Brain (organoid and tissue), 16 donors: ENCODE measurements at places on chromosomes 2 and 18. TPM values are rescaled to one million over a fixed set of nuclear protein-coding genes. Genes with fewer than 3 reads are reported as not detected.
A peak's percentile ranks its signal among the peaks of the same experiment; 100 is the strongest.

PPM1B gene
- polyA plus RNA-seq, result 24.2 TPM

SP140 gene
- not detected for polyA plus RNA-seq

COBLL1 gene
- polyA plus RNA-seq, result 4.3 TPM

PPP1R1C gene
- 7.2 TPM for polyA plus RNA-seq

AGXT gene
- polyA plus RNA-seq, result 1.1 TPM

REG1B gene
- polyA plus RNA-seq, result not detected

FANCL gene
- 11.3 TPM for polyA plus RNA-seq

FOXD4L1 gene
- polyA plus RNA-seq, result not detected

C2orf72 gene
- polyA plus RNA-seq, result 14.1 TPM

MTCL1 gene
- 26.5 TPM for polyA plus RNA-seq

APOB gene
- 0.07 TPM for polyA plus RNA-seq

- DNase-seq, result no peak
These were observed 151.7 kb upstream of the NOSTRIN start for GRCh38 chr2:168650781-168651180.

GRCh38 chr2:37790019-37790418, 118.6 kb upstream of the CDC42EP3 start:
- no peak for DNase-seq

- peak; percentile 48 for DNase-seq
These were observed 142.3 kb upstream of the TANK start for GRCh38 chr2:161017780-161018470.

GRCh38 chr2:216107320-216107719, 1.8 kb upstream of the XRCC5 start:
- no peak for DNase-seq

DNA sequence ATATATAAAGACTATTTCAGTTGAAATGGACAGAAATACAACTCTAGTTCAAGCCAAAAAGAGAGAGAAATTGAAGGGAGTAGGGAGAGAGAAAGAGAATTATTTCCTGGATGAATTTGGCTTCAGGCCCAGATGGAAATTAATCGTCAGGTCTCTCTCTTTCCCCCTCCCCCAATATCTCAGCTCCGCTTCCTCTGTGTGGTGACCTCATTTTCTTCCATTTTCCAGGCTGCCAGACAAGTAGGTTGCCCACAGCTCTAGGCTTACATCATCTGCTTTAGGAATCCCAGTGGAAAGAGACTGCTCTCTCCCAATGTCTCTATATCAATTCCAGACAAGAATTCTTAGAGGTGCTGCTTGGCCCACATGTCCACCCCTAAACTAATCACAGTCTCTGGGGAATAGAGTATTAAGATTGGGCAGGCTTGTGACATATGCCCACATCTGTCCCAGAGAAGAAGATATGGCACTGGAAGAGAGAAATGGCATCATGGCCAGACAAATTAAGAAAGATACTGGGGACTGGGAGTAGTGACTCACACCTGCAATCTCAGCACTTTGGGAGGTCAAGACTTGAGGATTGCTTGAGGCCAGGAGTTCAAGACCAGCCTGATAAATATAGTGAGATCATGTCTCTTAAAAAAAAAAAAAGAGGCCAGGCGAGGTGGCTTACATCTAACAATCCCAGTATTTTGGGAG, 37.2 kb upstream of the CFAP36 start:
- peak; percentile 91 for DNase-seq

DNA sequence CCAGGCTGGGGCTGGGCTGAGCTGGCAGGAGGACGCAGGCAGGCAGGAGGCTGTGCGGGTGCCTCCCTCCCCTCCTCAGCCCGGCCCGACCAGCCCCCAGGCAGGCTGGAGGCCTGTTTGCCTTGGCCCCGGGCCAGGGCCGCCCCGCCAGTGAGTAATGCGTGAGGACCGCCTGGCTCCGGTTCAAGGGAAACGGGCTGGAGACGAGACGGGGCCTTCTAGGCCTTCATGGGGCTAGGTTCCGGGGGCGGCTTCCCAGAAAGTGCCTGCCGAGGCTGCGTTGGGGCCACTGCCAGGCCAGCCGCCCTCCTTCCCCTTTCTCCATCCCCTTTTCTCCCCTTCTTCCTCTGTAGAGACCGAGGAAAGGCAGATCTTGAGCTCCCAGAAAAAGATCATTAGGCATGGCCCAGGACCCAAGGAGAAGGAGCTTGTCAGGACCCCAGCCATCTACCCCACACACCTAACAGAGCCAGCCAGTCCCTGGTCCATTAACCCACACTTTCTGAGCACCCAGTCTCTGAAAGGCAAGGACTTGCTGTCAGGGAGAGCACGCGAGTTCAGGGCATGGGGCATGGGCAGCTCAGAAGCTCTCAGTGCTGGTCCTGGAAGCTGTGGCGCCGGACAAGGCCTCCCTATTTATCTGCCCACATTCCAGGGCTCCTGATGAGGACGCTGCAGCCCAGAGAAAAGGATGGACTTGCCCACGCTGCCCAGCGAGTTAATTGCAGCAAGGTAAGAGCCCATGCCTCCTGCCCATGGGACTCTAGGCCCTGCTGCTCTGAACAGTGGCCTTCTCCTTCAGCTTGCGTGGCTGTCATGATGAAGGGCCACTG, 48.5 kb downstream of the SMAD7 start:
- DNase-seq, result peak; percentile 70

DNA sequence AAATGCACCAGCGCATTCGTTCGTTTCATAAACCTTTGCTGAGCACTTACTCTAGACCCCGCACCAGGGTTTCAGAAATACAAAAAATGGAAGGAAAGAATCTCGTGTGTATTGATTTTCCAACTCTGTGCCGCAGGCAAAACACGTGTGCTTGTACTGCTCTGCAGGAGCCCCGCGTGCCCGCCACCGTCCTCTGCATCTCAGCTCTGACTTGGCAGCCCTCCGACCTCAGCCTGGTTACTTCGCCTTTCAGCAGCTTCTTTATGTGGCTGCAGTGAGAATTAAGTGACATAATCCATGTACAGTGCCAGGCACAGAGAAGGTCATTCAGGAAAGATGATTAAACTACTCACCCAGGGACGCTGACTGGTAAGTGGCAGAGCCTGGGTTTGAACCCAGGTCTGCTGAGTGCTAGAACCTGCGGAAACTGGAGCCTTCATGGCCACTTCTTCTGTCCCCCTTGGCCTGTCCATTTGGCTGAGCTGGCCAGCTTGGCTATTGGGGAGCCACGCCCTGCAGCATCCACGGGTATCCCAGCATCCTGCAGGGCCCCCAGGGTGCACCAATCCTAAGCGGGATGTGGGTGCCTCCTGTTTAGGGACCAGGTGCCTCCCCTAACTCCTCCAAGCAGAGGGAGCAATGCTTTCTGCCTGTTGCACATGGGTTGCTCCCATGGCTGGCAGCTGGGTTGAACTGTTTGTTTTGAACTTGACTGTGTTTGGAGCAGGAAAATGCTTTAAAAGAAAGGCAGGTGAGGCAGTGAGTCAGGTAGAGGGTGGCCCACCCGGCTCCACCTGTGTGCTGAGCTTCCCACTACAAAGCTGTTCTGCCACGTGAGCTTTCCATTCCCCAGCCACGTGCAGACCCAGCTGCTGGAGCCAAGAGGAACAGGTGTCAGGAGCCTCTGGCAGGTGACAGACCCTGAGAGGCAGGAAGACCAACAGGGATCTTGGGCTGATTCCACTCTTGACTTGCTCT, 34.3 kb downstream of the INHBB start:
- DNase-seq, result peak; percentile 35

- DNase-seq, result no peak
These were observed 328.5 kb downstream of the FIGN start for GRCh38 chr2:163407296-163407695.

DNA sequence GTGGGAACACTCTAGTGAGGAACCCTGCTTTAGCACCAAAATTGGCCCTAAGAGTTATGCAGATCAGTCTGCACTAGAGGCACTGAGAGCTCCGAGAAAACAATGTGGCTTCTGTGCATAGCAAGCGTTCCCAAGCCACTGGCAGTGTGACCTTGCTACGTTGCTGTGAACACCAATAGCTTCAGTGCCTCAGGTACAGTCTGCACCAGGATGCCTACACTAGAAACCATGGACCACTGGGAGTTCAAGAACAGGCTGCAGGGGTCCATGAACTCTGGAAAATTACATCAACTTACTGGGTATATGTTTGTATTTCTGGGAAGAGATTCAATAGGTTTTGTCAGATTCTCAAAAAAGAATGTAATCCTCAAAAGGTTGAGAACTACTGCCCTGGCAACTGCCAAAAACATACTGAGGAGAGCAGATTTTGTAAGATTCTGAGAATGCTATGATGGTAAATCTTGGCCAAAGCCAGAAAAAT, 18.3 kb upstream of the SP3 start:
- no peak for DNase-seq

DNA sequence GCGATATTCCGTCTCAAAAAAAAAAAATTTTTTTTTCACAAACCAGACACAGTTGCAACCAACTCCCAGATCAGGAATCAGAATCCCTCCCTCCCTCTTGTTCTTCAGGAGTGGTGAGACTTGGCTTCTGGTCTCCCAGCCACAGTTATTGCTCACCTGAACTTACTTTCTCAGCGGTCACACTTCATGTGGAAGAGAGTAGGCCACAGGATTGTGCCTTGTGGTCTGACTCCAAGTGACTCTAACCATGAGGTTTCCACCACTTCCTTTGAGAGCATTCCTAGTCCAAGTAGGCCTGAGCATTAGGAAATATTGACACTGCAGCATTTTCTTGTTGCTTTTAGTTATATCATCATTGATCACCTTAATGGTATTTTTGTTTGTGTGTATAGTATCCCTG, 12.1 kb downstream of the FMNL2 start:
- no peak for DNase-seq

GRCh38 chr2:11257078-11257477, 87.4 kb downstream of the ROCK2 start:
- no peak for DNase-seq

DNA sequence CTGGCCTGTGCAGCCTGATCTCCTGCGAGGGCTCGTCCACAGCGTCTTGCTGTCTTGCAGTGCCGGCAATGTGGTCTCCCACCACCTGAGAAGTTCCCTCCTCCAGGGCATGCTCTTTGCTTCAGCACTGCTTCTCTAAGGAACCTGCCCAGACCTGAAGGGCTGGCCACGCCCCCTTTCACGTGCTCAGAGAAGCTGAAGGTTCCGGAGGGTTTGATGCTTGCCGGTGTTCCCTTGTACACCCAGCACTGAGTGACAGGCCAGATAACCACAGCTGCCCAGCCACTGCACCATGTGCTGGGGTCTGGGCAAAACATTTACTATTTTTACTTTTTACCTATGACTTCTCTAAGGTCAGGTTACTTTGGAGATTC, 1.7 kb upstream of the POLR2D start:
- DNase-seq, result no peak

- no peak for DNase-seq
These were observed 39.6 kb downstream of the ID2 start for GRCh38 chr2:8721410-8721809.

GRCh38 chr2:220930271-220931076, 641.6 kb downstream of the EPHA4 start:
- DNase-seq, result no peak

DNA sequence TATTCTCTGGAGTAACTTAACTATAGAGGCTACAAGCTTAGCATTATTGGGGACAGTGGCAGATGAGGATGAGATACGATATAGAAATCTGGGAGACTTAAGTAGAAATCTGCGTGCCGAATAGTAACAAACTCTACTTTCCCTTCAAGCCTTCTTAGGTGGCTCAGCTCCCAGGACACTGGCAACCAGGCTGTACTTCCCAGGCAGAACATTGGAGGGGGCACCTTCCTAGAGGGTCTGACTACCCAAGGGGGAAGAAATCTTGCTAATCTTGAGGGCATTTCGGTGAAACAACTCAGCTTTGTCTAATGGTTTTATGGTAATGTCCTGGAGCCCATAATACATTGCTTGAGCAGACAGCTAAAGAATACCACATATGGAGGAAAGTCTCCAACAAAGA, 126.2 kb upstream of the DTNA start:
- no peak for DNase-seq

DNA sequence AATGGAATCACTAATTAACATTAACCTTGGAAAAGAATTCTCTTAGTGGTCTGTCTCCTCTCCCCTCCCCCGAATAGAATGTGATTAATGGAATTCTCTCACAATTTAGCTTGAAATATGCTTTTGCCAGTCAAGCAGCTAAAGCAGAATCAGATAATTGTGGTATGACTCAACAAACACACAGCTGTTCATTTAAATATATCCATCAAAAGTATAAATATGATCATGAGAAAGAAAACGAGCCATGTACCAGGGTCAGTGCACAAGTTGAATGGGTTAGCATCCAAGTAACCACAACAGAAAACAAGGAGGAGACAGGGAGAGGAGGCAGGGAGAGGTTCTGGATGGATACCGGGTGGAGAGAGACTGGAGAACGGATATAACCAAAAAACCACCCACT, 66.9 kb downstream of the ACVR1 start:
- DNase-seq, result no peak

GRCh38 chr18:48152549-48152948, 222.1 kb upstream of the SMAD2 start:
- DNase-seq, result no peak

GRCh38 chr2:116585669-116586327, 1228.7 kb upstream of the DDX18 start:
- DNase-seq, result peak; percentile 28

DNA sequence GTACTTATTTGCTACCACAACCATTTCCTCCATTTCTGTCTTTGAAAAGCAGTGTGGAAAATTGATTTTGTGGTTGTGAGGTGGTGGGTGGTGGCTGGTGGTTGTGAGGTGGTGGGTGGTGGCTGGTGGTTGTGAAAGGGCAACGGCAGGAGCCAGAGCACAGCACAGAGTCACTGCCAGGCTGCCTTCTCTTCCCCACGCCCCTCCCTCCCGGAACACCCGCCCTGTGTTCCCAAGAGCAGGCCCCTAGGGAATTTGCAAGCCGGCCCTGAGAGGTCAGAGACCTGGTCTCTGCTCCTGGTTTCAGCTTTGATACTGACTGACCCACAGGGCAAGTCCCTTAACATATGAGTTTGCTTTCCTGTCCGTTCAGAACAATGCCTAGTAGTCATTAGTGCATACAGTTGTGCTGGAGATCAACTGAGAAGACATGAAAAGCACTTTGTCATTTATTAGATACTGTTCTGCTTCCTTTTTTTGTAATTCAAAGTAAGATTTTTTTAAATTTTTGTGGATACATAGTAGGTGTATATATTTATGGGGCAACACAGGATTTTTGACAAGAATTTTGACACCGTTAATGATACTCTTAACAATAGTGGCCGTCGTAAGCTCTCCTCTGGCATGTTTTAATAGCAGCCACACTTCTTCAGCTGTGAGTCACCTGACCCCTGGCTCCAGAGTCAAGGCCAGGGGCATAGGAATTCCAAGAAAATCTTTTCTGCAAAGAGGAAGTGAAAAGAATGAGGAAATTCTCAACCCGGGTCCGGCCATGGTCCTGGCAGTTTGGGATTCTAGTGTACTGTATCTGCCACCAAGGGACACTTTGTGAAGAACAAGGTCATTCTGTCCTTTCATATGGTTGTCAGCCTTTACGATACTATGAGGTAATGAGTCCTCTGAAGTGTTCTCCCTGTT, 53.2 kb downstream of the ITGA6 start:
- DNase-seq, result no peak

- DNase-seq, result no peak
These were observed 1.8 kb downstream of the LCLAT1 start for GRCh38 chr2:30448866-30449265.

DNA sequence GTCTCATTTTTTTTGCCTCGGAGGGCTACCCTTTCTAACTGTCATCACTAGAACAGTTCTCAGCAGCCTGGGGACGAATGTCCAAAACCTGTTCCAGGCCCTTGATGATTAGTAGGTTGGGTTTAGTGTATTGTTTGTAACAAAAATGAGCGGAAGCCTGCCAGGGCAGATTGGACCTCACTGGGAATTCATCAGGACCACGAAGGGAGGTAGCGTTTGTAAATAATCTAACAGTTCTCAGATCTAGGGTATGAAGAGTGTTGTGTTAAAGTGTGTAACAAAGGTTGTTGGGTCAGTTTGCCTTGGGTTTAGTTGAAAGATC, 799 bp downstream of the CEP68 start:
- no peak for DNase-seq

GRCh38 chr2:42639340-42640077, 71.1 kb downstream of the MTA3 start:
- no peak for DNase-seq
